Activated CD4-positive, alpha-beta T cell treated with anti-CD3 and anti-CD28 coated beads, Interleukin-2, amount 50 U/mL, for 16 hours (primary cell): ENCODE measurements at places on chromosomes 11 and 22.

GRCh38 chr11:79507706-79508105 lies 66.9 kb upstream of the TENM4 start:
- DNase-seq: no peak

DNA sequence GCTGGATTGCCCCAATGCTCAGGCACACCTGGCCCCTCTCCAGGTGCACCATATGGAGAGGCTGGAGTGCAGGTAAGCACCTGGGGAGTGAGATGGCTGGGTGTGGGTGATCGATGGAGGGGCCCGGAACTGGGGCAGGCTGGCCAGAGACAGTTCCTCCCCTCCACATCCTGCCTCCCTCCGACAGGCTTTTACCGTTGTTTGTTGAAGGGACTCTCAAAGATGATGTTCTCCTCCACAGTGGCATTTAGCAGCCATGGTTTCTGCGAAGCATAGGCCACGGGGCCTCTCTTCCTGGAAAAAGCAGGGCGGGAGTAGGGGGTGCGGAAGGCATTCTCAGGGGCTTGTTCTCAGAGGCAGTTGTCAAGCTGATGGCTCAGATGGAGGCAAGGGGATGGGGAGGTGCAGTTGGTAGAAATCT lies 25.9 kb upstream of the KCNJ11 start:
- no peak for DNase-seq

- peak; percentile 47 for DNase-seq
These were observed 4.1 kb upstream of the TBX1 start for GRCh38 chr22:19756288-19757128.

DNA sequence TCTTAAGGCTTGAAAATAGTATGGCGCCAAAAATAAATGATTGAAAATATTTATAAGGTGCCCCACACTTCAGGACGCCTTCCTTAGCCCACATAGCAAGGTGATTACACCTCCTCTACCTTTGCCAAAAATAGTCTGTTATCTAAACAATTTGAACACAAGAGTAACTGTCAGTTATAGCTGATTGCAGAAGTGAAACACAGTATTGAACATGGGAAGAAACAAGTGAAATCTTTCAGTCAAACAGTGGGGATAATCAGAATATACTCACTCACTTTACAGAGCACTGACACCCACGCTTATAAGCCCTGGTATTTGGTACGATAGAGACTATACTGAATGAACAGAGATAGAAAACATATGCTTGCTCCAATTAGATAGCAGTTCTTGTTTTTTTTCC lies 203.1 kb downstream of the RAB38 start:
- DNase-seq: no peak

GRCh38 chr22:42202669-42203068 lies 67.8 kb downstream of the TCF20 start:
- peak; percentile 62 for DNase-seq

GRCh38 chr11:43557553-43558110 lies 122.9 kb upstream of the HSD17B12 start:
- DNase-seq: no peak

DNA sequence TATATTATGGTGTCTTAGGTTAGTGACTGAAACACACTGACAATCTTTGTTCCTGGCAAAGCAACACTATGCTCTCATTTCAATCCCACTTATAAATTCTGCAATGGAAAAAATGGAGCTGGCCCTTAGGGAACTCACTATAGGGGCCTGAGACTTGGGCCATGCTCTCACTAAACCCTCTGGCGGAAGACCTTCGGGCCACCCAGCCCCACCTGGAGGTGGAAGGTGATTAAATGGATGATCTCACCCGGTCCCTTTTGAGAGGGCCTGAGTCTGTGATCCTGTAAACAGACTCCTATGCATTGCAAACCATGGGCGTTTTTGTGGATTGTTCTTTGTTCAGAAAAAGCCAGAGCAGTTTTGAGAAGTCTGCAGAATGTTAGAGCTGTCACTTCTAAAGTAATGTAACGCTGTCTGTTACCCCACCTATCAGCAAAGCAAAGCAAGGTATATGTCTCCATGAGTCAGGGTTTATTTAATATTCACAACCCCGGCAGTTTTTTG lies 17.0 kb upstream of the CDON start:
- no peak for DNase-seq

DNA sequence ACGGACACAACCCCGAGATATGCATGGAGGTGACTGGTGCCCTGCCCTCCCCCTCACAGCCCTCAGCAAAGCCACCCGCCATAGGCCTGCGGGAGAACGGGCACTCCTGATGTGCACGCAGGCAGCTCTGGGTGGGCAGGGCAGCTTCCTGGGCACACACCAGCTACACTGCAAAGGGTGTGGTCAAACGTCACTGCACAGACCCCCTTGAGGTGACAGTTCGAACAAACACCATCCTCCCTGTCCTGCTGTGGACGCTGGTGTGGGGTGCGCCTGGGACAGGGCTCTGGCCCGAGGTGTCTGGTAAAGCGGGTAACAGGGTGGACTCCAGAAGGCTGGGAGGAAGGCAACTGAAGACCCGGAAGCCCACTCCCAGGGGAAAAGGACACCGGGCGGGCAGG lies 21.9 kb upstream of the MOB2 start:
- no peak for DNase-seq

GRCh38 chr22:36317658-36318271 lies 64.8 kb downstream of the APOL1 start:
- no peak for DNase-seq

DNA sequence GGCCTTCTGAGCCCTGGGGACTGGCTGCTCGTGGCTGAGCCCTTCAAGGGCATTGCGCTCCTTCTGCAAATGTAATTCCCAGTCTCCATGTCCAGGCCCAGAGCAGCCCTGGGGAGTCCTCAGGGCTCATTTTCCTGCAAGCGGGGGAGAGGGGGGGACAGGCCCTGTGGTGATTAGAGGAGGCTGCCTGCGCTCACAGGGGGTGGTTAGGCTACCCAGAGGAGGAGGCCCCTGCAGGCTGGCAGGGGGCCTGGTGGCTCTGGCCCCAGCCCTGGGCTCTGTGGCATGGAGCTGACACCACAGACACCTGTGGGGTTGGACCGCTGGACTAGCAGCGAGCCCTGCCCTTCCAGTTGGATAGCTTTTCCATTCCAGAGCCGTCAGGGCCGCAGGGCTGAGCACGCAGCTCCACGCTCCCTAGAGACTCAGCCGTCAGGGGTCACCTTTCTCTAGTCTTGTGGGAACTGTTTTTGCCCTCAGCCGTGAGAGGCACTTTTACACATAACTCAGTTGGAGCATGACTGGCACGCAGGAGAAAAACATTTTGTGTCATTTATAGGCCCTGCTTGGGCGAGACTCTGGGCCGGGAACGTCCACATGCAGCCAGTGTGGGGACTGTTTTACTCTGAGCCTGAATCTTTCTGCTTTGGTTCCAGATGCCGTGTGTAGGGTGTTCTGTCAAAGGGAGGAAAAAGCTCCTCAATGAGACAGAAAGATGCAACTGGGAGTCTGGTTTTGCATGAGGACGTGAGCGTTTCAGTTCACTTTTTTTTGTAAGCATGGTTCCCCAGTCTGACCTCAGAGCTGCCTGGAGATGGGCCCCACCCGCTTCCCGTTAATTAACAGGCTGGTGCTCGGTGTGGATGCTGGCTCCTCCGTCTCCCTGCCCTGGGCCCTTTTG lies 58.1 kb downstream of the LRP5 start:
- no peak for DNase-seq

DNA sequence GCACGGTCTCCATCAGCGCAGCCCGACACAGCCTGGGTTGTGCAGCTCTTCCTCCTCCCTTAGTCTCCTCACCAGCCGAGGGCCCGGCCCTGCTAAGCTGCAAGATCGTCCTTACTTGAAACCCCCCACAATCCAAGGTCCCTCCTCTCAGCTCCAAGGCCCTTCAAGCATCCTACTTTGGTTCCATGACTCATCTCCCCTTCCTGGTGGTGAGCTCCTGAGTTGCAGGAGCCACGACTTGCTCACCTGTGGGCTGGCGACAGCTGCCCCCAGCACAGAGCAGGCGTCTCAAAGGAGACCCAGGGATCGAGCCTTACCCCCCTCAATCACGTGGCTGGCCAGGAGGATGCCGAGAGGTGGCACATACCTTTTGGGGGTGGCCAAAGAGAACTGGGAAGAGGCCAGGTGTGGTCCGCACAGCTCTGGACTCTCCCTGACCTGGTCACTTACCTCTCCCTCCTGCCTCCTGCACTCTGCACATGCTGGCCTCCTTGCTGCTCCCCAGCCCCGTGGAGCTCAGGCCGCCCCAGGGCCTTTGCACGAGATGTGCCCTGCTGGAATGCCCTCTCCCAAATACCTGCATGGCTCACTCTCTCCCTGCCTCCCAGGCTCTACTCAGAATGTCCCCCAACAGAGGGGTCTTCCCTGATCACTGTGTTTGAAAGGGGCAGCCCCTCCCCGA lies 35.2 kb upstream of the FADD start:
- DNase-seq: no peak

DNA sequence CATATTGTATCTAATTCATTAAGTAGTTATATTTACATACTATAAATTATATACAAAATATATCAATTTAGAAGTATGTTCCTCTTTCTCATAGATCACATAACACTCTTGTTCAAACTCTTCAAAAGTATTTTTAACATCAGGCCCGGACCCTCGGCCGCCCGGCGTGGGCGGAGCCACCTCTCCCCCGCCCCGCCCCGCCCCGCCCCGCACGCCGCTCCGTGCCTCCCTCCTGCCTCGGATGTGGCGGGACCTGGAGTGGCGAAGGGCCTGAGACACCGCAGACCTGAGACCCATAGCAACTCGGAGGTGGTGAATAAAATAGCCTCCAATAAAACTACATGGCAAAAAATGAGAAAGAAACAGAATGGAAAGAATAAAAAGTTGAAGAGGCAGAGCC lies 105.9 kb upstream of the BDNF start:
- no peak for DNase-seq

DNA sequence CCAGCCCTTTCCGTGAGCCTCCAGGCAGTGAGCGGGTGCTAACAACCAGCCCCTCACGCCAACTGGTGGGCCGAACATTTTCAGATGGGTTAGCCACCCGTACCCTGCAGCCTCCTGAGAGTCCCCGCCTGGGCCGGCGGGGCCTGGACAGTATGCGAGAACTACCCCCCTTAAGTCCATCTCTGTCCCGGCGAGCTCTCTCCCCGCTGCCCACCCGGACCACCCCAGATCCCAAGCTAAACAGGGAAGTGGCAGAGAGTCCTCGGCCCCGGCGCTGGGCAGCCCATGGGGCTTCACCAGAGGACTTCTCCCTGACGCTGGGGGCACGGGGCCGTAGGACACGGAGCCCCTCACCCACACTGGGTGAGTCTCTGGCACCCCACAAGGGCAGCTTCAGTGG lies 20.6 kb downstream of the PHLDB1 start:
- DNase-seq: no peak

DNA sequence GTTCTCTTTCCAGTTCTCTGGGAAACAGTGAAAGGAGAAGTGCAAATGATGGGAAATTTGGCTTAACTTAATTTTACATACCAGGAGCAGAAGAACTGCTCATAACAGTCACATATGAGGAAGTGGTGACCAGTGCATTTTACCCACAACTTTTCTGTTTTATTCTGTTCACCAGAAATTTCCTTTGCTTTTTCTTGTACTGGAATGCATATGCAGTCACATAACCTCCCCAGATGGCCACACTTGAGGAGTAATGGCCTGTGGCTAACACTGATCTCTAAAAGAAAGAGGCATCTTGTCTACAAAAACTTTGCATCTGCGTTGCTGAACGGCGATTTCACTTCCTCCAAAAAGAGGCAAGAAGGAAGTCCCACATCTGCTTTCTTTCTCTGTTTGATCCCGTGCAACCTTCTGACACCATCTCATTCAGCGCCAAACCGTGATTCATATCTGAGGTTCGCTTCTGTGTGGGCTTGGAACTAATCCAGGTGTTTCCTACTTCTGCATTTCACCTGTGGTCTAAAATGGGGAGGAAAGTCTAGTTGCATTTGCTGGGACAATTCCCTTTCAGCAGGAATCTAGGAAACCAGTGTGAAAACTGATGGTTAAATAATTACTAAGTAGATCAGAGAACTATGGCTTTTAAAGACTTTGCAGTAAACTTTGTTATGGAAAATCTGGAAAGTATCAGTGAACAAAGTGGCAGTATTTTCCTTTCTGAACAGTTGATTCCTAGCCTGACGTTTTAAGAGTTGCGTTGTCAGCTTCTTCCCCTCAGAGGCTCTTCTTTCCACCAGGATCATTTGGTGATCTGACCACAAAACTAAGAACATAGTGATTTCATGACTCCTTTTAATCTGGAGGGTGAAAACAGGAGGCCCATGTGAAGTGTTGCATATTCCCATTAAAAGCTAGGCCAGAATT lies 4.2 kb upstream of the MPEG1 start:
- DNase-seq: peak; percentile 18

- DNase-seq: no peak
These were observed 25.5 kb upstream of the SHISAL1 start for GRCh38 chr22:44338177-44338810.

GRCh38 chr11:61265357-61265756 lies 24.4 kb downstream of the PGA5 start:
- DNase-seq: no peak

- no peak for DNase-seq
These were observed 114.7 kb downstream of the CSTPP1 start for GRCh38 chr11:47051217-47051616.

DNA sequence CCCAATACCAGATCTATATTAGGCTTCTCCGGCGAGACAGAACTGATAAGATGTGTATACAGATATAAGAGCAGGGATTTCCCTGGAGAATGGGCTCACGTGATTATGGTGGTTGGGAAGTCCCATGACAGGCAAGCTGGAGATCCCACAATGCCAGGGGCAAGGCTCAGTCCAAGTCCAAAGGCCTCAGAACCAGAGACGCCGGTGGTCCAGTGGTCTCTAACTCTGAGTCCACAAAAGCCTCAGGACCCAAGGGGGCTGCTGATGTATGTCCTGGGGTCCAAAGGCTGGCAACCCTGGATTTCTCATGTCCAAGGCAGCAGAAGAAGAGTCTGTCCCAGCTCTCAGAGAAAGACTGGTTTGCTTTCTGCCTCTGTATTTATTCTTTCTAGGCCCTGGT lies 15.8 kb upstream of the OSBPL5 start:
- no peak for DNase-seq

- DNase-seq: peak; percentile 62
These were observed 33.0 kb upstream of the P2RY2 start for GRCh38 chr11:73184953-73185671.

DNA sequence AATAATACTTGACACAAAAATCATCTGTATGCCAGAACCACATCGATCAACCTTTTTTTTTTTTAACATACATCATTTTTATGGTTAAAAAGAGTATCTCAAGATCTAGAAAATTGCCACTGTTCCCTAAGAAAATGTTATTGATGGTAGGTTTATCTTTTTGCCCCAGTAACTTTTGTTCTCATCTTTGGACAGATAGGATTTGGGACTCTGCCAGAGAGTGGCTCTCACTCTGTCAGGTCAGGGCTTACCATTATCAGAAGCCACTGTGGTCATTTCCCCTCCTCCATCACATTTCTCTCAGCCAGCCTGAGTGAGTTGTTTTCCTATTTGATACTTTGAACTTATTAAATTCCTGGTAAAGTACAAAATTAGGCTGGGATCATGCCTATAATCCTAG lies 47.9 kb upstream of the YWHAH start:
- DNase-seq: no peak

DNA sequence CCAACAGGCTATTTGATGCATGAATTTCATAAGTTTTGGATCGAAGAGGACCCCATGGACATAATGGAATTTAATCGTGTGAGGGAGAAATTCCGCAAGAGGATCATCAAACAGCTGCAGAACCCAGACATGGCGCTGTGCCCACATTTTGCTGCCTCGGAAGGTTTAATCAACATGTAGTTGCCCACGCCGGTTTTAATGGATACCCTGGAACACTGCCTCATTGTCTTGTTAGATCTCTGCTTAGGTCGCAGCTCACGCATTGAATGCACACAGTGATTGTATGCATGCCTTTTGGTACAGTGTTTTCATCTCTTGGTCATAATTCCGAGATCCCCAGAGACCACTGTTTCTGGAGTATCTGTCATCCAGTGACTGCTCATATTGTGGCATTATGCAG lies 46.8 kb downstream of the SLN start:
- DNase-seq: no peak
